Esophagus muscularis mucosa (tissue), 4 donors: ENCODE measurements at places on chromosomes 7 and 10. TPM values are rescaled to one million over a fixed set of nuclear protein-coding genes. Genes with fewer than 3 reads are reported as not detected.

The HABP2 gene
- not detected for total RNA-seq

- no peaks in the 10 kb centered on the region for H3K36me3 ChIP-seq
- DNase-seq: no peak
- peak overlapping the region; percentile 86 for H3K27ac ChIP-seq
- no peak overlapping the region for H3K4me3 ChIP-seq
Observed at GRCh38 chr7:31885171-31885570, 185.0 kb downstream of the PDE1C start.

- H3K4me3 ChIP-seq: no peak overlapping the region
- peaks cover 17% of the 10 kb centered on the region for H3K27me3 ChIP-seq
- H3K36me3 ChIP-seq: no peaks in the 10 kb centered on the region
- no peaks in the 10 kb centered on the region for H3K4me1 ChIP-seq
- no peak for DNase-seq
- no peak overlapping the region for H3K27ac ChIP-seq
Observed at GRCh38 chr7:348480-348844, 58.5 kb downstream of the FOXL3 start.

- peaks cover 67% of the 10 kb centered on the region for H3K27me3 ChIP-seq
- no peaks in the 10 kb centered on the region for H3K36me3 ChIP-seq
- peaks cover 15% of the 10 kb centered on the region for H3K4me1 ChIP-seq
- no peak for DNase-seq
- H3K4me3 ChIP-seq: no peak overlapping the region
Observed at GRCh38 chr10:117553815-117554172, 11.2 kb downstream of the EMX2 start.

DNA sequence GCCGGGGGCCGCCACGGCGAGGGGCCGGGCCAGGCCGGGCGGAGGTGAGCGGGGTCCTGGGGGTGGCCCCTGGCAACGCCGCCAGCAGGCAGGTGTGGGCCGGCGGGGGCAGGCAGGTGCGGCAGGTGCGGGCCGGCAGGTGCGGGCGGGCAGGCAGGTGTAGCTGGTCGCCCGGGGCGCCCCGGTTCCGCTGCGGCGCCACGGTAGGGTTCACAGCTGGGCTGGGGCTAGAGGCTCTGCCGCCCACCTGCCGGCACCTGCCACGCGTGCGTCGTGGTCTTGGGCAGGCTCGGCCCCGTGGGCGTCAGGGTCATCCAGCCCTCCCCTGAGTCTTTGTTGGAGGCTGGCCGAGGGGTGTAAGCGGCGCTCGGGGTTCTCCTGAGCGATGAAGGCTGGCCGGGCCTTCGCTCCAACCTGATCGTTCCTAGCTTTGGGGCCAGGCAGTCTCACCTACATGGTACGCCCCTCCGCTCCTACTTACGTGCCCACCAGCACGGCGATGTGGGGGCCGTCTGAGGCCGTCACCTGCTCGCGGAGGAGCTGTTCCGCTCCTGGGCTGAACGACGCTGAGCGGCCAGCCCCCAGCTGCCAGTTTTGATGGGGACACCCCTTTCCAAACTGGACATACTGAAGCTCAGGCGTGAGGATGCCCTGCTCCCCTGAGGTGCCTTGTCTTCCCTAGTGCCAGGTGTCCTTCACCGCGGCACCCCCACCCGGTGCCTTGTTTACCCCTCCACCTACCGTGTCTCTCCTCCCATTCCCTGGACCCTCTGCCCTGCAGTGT is 493 bp downstream of the ZMIZ2 start:
- peak overlapping the region; percentile 97 for H3K27ac ChIP-seq
- H3K4me1 ChIP-seq: peaks cover 36% of the 10 kb centered on the region
- peak overlapping the region; percentile 99 for H3K4me3 ChIP-seq
- DNase-seq: no peak
- H3K36me3 ChIP-seq: no peaks in the 10 kb centered on the region
- no peaks in the 10 kb centered on the region for H3K27me3 ChIP-seq

- H3K4me1 ChIP-seq: no peaks in the 10 kb centered on the region
- no peak overlapping the region for H3K4me3 ChIP-seq
- DNase-seq: no peak
Observed at GRCh38 chr7:2431260-2431867, 28.0 kb downstream of the CHST12 start.

DNA sequence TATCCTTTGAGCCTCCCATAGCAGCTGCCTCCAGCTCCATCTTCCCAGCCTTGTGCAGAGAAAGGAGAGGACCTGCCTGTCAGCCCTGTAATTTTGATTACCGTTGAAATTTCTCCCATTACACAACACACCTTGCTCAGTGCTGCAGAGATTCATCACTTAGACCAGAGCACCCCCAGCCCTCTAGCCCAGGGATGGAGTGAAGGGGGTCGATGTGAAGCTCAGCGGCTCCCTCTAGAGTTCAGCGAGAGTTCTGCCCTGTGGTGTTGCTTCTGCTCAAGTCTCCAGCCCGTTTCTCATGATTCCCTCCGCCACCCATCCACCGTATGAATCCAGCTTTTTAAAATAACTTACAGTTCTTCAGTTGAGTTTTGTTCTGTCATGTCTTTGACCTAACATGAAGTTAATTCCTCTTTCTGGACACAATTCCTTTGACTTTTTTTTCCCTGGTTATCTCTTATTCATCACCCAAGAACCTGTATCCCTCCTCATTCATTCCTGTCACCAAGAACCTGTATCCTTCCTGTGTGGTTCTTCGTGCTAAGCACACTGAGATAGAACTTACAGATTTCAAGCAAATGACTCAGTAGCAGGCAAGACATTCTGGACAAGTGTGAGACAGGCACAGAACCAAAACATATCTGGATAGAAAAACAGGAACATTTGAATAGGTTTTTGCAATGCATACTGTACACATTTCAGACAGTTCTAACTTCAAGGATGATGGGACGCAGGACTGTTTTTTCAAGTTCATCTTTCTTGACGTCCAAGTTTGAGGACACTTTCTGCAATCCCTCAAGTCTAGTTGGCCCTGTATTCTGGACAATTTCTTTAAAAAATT is 35.0 kb upstream of the ZNF32 start:
- DNase-seq: no peak
- H3K4me3 ChIP-seq: no peak overlapping the region
- H3K4me1 ChIP-seq: peaks cover 25% of the 10 kb centered on the region
- H3K27ac ChIP-seq: no peak overlapping the region
- H3K36me3 ChIP-seq: no peaks in the 10 kb centered on the region
- H3K27me3 ChIP-seq: no peaks in the 10 kb centered on the region

GRCh38 chr7:75694638-75695399 is 43.9 kb downstream of the HIP1 start:
- no peaks in the 10 kb centered on the region for H3K4me1 ChIP-seq
- no peak overlapping the region for H3K4me3 ChIP-seq
- no peak for DNase-seq
- H3K27ac ChIP-seq: no peak overlapping the region
- H3K36me3 ChIP-seq: no peaks in the 10 kb centered on the region
- no peaks in the 10 kb centered on the region for H3K27me3 ChIP-seq

DNA sequence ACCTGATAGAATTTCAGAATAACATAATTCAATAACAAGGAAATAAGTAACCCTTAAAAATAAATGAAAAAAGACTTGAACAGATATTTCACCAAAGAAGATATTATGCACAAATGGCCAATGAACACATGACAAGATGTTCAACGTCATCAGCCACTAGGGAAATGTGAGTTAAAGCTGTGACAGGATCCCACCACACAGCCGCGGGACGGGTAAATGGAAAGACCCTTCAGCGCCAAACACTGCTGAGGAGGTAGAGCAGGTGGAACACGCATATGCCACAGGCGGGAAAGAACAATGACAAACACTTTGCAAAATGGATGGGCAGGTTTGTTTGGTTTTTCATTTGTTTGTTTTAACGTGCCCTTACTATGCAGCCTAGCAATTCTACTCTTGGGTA is 86.1 kb upstream of the RNF32 start:
- H3K36me3 ChIP-seq: no peaks in the 10 kb centered on the region
- DNase-seq: no peak
- H3K4me3 ChIP-seq: no peak overlapping the region
- no peak overlapping the region for H3K27ac ChIP-seq
- H3K27me3 ChIP-seq: no peaks in the 10 kb centered on the region

DNA sequence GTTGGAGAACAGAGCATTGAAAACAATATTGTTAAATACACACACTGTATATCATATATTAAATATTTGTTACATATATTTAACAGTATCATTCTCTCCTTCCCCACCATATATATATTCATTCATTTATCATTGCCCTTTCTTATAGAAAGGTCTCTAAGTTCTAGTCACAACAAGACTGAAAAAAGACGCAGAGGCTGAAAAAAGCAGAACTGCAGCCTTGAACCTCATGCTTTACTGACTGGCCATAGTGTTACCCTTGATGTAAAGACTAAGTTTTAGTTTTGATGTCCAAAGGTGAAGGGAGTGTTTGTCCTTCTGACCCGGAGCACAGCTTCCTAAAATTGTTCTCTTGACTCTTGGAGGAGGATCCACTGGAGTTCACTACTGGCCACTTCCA is 247.9 kb downstream of the PTEN start:
- no peaks in the 10 kb centered on the region for H3K27me3 ChIP-seq
- H3K4me1 ChIP-seq: no peaks in the 10 kb centered on the region
- H3K36me3 ChIP-seq: no peaks in the 10 kb centered on the region
- no peak overlapping the region for H3K4me3 ChIP-seq
- no peak overlapping the region for H3K27ac ChIP-seq
- DNase-seq: no peak

DNA sequence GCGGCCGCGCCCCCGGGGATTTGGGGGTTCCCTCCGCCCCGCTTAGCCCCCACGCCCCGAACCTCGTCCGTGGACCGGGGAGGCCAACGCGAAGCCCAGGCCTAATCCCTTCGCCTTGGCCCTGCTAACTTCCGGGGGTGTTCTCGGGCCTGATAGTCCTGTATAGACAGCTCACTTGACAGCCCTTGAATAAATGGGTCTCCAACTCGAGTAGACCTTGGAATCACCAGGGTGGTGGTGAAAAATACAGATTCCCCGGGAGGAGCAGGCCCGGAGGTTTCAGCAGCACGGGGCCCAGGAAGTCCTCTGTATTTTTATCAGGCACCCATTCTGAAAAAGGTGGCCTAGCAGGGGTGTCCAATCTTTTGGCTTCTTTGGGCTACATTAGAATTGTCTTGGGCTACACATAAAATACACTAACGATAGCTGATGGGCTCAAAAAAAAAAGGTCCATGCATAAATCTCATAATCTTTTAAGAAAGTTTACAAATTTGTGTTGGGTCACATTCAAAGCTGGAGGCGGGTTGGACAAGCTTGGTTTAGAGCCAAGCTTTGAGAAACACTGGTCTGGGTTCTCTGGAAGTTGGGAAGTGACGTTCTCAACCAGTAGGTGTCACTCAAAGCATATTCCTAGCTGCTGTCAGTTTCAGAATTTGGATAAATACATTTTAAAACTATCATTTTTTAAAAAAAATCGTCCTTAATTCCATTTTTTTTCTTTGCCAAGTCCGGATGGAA is 221.7 kb downstream of the PHTF2 start:
- peak overlapping the region; percentile 98 for H3K27ac ChIP-seq
- no peak for DNase-seq
- no peaks in the 10 kb centered on the region for H3K36me3 ChIP-seq
- no peaks in the 10 kb centered on the region for H3K27me3 ChIP-seq
- peak overlapping the region; percentile 63 for H3K4me3 ChIP-seq

- H3K36me3 ChIP-seq: no peaks in the 10 kb centered on the region
- H3K27me3 ChIP-seq: no peaks in the 10 kb centered on the region
- DNase-seq: no peak
- no peak overlapping the region for H3K4me3 ChIP-seq
Observed at GRCh38 chr7:92656121-92656520, 65.9 kb upstream of the FAM133B start.

The LRIT1 gene
- not detected for total RNA-seq

GRCh38 chr10:22489975-22490374 is 144.7 kb downstream of the SPAG6 start:
- H3K36me3 ChIP-seq: no peaks in the 10 kb centered on the region
- no peaks in the 10 kb centered on the region for H3K27me3 ChIP-seq
- H3K27ac ChIP-seq: no peak overlapping the region
- no peak for DNase-seq
- H3K4me1 ChIP-seq: no peaks in the 10 kb centered on the region
- H3K4me3 ChIP-seq: no peak overlapping the region

The GPR85 gene
- 1.7 TPM for total RNA-seq

- no peak overlapping the region for H3K4me3 ChIP-seq
- H3K36me3 ChIP-seq: no peaks in the 10 kb centered on the region
- no peak overlapping the region for H3K27ac ChIP-seq
- no peaks in the 10 kb centered on the region for H3K27me3 ChIP-seq
- DNase-seq: no peak
Observed at GRCh38 chr10:120161111-120161510, 268.6 kb downstream of the SEC23IP start.

- H3K27ac ChIP-seq: no peak overlapping the region
- H3K27me3 ChIP-seq: peaks cover 28% of the 10 kb centered on the region
- DNase-seq: no peak
Observed at GRCh38 chr10:26391701-26392695, 46.1 kb upstream of the APBB1IP start.

- no peaks in the 10 kb centered on the region for H3K36me3 ChIP-seq
- DNase-seq: no peak
- H3K4me3 ChIP-seq: no peak overlapping the region
- H3K4me1 ChIP-seq: peaks cover 20% of the 10 kb centered on the region
- H3K27ac ChIP-seq: peak overlapping the region; percentile 31
- H3K27me3 ChIP-seq: peaks cover 84% of the 10 kb centered on the region
Observed at GRCh38 chr7:128934361-128935341, 3.1 kb upstream of the IRF5 start.

DNA sequence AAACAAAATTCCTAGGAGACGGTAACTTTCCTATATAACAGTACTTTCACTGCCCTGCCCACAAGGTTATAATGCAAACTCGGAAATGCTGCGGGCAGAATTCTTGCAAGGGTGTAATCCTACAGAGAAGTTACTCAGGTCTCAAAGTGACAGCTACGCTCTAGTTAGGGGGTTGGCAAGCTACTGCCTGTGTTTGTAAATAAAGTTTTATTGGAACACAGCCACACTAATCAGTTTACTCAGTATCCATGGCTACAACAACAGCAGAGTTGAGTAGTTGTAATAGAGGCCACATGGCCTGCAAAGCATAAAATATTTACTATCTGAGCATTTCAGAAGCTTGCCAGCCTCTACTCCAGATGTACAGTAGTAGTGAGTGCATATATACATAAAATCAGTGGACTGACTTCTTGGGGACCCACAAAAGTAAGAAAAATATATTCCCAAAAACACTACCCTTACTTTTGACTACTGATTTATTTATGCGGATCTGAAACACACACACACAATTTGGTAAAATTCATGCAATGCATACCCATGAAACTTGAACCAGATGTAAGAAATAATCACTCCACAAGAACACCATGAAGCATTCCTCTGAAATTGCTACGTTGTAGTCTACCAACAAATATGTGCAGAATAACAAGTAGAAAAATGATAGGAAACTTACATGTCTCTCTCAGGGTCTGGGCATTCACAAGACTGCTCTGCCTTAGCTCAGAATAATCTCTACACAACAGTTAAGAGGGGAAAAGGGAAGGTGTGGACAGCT is 53.0 kb downstream of the SMURF1 start:
- H3K4me1 ChIP-seq: peaks cover 30% of the 10 kb centered on the region
- H3K4me3 ChIP-seq: no peak overlapping the region
- peak; percentile 29 for DNase-seq
- no peaks in the 10 kb centered on the region for H3K27me3 ChIP-seq

The LIPN gene
- total RNA-seq: 0.33 TPM
